Left ventricle myocardium superior (tissue), 1 donor: ENCODE measurements at places on chromosomes 4 and X. TPM values are rescaled to one million over a fixed set of nuclear protein-coding genes. Genes with fewer than 3 reads are reported as not detected.

DNA sequence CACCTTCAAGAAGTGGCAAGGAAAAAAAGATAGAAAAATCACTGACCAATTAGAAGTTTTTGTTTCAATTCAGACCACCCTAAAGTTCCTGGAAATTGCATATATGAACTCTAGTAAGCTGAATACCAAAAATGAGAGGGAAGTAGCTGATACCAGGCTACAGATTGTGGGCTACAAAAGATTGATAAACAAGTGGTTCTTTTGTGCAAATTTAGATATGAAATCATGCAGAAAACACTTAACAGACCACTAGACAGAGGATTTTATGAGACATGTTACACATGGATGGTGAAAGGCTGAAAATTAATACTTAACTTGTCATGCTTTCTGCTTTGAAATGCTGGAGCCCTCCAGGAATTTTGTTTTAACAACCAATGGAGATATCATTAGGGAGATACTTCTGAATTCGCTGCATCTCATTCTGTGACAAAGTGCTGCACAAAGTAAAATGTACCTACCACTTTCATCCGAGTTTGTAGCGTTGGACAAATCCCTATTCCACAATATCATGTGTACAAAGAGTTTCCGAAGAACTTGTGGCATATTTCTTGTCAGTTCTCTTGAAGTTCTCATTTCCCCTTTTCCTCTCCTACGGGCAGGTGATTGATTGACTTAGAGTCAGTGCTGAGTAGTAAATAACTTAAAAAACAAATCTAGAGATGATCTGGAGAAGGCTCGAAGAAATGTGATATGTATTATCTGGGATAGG lies 235.0 kb downstream of the PALLD start:
- DNase-seq, result no peak

DNA sequence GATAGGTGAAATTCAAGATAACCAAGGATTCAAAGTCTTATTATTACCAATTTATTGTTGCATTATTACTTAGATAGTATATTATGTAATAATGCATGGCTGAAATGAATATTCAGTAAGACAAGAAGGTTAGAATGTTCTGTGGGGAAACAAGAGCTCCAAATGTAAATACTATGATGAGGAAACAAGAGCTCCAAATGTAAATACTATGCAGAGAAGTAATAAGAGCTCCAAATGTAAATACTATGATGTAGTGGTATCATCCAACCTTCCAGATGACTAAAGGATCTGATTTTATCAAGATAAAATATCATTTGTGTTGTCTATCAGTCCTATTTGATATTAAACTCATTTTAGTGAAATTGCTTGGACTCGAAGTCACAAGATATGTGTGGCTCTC lies 82.2 kb upstream of the PCDH18 start:
- no peak for DNase-seq

DNA sequence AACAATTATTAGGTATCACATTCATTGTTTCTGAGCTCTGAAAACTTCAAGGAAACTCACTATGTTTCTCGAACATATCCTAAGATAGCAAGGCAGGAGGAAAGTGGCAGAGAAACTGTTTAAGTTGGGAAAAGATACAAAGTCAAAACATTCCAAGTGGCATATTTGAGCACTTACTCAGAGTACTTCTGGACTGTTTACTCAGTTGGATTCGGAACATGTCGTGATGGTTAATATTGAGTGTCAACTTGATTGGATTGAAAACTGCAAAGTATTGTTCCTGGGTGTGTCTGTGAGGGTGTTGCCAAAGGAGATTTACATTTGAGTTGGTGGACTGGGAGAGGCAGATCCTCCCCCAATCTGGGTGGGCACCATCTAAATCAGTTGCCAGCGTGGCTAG lies 298.3 kb downstream of the IL1RAPL2 start:
- no peak for DNase-seq

DNA sequence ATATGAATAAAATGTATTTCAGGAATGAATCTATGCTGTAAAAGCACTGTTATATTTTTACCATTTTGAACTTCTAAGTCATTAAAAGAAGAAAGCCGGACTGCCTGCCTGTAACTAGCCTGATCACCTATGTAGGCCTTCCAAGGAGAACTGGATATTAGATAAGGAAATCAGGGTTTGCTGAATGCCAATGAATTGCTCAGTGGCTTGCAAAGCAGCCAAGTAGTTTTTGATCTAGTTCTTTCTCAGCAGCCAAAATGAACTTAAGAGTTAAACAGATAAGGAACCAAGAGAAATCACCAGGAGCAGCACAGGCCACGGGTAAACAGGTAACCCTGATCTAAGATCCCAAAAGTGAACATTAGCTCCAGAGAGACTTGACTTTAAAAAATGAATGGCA lies 3.3 kb downstream of the ANXA5 start:
- DNase-seq, result no peak

GRCh38 chrX:129523079-129523911 lies at the start of gene SMARCA1:
Gene SMARCA1, minus strand, starts transcription at chrX:129523490. Its CDS starts 120 bp downstream, at chrX:129523370.
- DNase-seq, result peak; percentile 59

DNA sequence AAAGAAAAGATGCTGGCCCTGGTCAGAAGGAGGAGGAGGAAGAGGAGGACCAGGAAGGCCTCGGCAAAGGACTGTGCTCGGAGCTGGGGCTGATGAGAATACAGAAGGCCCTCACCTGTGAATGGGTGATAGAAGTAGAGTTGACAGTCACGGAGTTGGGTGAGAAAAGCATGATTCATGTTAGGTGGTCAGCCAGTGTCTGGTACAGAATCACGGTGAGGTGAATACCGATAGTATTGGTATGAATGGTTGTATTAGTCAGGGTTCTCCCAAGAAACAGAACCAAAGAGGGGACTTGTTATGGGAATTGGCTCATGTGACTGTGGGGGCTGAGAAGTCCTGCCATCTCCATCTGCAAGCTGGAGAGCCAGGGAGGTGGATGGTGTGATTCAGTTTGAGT lies 32.5 kb upstream of the FAM156A start:
- DNase-seq, result no peak

DNA sequence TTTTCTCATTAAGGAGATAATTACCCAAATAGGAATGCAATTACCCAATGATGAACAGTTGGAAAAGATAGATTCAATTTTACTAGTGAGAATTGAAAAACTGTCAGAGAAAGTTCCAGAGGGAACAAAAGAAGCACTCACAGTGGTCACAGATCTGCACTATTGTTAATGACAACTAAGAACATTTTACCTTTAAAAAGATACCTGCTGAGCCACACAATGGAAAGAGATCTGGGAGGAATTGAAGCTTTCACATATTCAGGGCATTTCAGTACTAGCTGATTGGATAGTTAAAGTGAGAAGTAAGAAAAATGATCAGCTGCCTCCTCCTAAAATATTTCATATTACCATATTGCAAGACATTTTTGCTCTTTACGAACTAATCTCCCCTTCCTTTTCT lies 1822.2 kb downstream of the STIM2 start:
- DNase-seq, result no peak

Gene ZAR1
- total RNA-seq, result not detected
